NCI-H1092 (cell line): ENCODE measurements at places on chromosomes 13 and 19.

GRCh38 chr13:46598820-46599180 is 45.8 kb downstream of the LRCH1 start:
- DNase-seq = no peak

DNA sequence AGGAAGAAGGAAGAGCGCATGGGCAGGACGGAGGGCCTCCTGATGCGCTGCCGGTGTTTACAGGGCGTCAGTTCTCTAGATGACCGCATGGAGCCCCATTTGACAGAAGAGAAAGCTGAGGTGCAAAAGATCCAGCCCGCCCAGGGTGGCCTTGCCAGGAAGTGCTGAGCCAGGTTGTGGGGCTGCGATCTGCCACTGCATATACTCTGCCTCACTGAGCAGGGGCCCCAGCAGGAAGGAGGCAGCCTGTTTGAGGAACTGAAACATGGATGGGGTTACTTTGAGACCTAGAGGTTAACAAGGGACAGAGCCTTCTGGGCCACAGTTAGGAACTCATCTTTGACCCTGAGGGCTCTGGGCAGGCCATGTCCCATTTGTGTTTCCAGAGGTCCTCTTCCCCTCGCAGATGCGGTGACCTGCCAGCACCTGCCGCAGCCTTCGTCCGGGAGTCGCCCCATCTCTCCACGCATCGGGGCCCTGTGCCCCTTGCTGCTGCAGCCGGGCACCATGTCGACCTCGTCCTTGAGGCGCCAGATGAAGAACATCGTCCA is 3.2 kb downstream of the EPN1 start:
- no peak for DNase-seq

DNA sequence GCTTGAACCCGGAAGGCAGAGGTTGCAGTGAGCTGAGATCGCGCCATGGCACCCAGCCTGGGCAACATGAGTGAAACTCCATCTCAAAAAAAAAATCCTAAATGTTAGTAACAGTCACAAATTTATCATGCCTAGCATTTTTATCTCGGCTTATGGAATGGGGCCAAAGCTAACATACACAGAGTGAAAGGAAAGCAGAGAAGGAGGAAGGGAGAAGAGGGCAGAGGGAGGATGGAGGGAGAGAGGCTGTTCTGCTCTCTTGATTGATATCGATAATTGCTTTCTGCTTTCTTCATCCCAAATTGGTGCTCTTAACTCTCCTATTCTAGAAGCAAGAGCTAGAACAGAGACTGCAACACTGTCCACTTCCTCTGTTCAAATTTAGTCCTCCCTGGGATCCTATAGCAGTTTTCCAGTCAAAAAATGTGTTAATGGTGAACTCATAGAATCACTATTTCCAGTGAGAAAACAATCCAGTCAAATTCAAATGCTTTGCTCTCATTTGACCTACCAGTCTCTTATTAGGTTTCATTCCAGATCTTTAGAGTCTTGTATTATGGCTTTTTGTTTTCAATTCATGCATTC is 15.8 kb upstream of the TUBGCP3 start:
- DNase-seq = no peak

- DNase-seq = no peak
These were observed 77.3 kb upstream of the SIAH3 start for GRCh38 chr13:45928843-45929242.

DNA sequence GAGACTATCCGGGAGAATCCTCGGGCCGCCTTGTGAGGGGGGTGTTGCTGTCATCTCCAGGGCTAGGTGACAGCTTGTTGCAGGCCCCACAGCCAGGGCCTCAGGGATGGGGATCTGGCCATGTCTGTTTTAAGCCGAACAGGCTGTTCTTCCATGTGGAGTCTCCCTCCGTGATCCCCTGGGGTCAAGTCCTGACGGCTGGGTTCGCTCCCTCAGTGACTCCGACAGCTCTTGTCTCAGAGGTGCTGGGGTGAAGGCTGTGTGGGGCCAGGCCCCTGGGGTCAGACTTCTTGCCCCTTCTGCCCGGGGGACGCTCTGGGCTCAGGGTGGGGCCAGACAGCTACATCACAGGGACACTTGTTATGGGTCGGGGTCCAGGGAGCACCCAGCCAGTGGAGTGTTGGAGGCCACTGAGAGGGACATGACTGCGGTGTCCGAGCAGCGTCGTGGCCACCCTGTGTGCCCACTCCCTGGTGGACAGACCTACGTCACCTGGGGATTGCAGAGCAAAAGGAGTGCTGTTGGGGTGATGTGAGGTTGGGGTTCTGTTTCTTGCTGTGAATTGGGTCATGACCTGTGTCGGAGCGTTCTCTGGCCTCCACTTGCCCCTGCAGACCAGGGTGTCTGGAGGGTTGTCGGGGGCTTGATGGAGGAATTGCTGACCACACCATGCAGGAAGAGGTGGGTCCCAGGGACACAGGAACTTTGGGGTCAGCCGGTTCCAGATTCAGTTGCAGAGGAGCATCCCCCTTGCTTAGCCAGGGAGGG is 21.5 kb downstream of the EPN1 start:
- no peak for DNase-seq

GRCh38 chr13:30932481-30933353 is at the start of gene TEX26:
TSS of gene TEX26 (plus strand) at chr13:30932656. CDS start at chr13:30932716, 60 bp downstream.
- peak; percentile 14 for DNase-seq

DNA sequence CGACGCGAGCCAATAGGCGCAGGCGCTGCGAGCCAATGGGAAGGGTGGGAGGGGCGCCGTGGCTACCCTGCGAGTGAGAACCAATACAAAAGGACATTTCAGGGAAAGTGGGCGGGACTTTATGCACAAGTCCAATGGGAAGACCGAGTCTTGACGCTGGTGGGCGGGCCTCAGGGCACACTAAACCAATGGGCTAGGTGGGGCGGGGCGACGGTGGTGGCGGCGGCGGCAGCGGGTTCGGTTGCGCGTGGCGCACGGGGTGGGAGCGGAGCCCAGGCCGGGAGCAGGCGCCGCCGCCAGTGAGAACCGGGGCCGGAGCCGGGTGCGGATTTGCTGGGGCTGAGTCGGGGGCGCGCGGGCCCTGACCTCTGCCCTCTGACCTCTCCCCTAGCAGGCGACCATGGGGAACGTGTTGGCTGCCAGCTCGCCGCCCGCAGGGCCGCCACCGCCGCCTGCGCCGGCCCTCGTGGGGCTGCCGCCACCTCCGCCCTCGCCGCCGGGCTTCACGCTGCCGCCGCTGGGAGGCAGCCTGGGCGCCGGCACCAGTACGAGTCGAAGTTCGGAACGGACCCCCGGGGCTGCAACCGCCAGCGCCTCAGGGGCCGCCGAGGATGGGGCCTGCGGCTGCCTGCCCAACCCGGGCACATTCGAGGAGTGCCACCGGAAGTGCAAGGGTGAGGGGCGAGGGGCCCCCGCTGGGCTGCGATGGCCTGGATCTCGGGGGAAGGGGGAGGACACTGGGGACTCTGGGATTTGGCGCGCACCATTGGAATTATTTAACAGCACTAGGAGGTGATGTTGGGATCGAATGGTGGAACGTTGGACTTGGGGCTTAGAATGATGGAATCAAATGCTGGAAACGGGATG is at the start of gene TOMM40:
Gene TOMM40, plus strand, starts transcription at position 239 of the 867 bp plus-strand sequence. Its CDS starts 162 bp downstream, at position 401.
- peak; percentile 100 for DNase-seq

DNA sequence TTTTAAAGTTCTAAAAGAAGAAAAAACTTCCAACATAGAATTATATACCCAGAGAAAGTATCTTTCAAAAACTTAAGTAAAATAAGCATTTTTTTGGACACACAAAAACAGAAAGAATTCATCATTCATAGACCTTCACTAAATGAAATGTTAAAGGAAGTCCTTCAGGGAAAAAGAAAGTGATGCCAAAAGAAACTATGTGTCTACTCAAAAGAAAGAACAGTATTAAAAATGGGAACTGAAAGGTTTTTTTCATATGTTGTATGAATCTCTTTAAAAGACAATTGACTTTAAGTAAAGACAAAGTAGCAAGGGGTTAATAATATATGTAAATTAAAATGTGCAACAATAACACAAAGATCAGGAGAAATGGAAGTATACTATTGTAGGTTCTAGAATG is 96.5 kb downstream of the DHRS12 start:
- DNase-seq = no peak

GRCh38 chr13:76053181-76053580 is 417.1 kb downstream of the LMO7 start:
- DNase-seq = no peak

DNA sequence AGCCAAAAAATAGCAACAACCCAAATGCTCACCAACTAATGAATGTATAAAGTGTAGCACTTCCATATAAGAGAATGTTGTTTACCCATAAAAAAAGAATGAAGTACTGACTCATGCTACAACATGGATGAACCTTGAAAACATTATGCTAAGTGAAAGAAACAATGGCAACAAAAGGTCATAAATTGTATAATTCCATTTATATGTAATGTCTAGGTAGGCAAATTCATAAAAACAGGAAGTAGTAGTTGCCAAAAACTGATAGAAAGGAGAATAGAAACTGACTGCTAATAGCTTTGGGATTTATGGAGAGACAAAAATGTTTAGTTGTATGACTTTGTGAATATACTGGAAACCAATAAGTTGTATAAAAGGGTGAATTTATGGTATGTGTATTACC is 21.6 kb downstream of the MYCBP2 start:
- DNase-seq = no peak

DNA sequence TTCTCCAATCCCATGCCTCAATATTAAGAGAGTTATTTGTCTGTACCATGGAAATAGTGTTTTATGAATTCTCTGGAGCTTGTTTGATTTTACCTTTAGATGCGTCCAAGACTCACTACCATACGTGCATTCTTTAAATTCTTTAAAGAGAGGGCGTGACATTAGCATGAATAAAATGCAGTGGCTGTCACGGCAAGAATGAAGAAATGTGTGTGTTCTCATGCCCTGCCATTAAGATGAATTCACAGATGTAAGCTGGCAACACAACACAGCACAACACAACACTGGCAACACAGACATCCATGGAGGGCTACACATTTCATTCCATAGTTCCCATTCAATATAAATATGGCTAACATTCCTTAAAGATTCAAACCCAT is 213.4 kb downstream of the ENOX1 start:
- no peak for DNase-seq

DNA sequence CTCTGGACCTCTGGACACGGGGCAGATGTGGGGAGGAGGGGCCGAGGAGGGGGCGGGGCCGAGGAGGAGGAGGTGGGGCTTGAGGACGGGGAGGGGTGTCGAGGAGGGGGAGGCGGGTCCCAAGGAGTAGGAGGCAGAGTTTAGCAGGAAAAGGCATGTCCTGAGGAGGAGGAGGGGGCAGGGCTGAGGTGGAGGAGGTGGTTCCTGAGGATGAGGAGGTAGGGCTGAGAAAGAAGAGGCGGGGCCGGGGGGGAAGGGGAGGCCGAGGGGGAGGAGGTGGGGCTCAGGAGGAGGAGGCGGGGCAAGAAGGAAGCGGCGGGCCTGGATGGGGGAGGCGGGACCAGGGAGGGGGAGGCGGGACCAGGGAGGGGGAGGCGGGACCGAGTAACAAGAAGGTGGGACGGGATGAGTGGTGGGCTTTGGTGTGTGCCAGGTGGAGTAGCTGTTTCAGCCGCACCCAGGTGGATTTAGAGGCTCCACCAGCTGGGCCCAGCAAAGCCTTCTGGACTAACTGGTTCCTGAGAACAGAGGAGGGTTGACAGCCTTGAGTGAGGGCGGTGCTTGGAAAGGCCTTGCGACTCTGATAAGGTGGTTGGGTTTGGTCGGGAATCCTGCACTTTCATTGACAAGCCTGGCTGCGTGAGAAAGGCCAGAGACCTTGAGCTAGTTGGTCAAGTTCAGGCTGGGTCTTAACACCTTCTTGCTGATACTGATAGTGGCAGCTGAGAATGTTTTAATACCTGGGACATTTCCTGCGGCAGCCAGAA is 7.7 kb downstream of the TECR start:
- no peak for DNase-seq

- no peak for DNase-seq
These were observed 21.3 kb downstream of the TLE6 start for GRCh38 chr19:2998642-2999041.

GRCh38 chr13:42218576-42218975 is 53.4 kb upstream of the AKAP11 start:
- DNase-seq = no peak

GRCh38 chr19:38457202-38457601 is 23.7 kb downstream of the RYR1 start:
- DNase-seq = no peak

- DNase-seq = no peak
These were observed 11.0 kb downstream of the TSHZ3 start for GRCh38 chr19:31338069-31338776.

DNA sequence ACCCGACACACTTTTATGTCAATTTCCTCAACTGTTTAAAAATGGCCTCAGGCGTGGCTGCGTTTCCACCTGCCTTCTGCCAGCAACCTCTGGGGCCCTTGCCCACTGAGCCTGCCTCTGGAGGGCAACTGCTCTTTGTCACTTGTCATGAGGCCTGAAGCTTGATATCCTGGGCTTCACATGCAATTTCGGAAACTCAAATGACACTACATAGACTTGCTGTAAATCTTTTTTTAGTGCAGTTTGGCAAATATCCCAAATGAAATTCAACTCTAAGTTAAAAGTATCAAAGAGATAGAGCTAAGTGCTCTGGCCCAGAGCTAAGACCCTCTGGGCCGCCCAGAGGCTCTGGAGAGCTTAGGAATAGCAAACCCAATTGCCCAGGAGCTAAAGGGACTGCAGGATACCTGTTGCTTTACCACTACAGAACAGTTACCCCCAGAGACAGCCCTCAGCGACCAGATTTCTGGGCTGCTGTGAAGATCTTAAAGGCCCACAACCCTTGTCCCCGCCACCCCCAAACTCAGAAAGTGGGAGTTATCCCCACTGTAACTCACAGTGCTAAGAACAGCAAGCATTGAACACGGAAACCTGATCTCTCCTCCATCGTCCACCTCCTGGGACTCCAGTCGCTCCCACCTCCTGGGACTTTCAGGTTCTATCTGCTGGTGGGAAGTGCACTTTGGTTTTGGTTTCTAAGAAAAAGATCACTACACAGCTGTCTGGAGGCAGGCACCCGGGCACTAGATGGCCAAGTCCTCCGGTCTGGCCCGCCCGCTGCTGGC is 19.4 kb downstream of the GJA3 start:
- DNase-seq = no peak

DNA sequence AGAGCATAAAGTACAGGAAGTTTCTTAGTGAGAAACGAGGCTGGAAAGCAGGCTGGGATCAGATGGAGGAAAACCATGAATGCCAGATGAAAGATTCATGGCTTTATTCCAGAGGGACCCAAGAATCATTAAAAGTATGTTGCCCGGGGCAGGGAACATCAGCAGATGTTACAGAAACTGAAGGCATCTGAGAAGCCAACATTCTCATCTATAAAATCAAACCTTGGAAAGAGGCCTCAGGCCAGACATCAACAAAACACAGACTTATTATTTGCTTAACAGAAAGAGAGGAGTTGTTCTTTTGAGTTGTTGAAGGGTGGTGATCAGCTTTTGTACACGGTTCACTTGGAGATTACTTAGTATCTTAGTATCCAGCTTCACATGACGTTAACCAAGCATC is 543.6 kb downstream of the RFC3 start:
- no peak for DNase-seq

DNA sequence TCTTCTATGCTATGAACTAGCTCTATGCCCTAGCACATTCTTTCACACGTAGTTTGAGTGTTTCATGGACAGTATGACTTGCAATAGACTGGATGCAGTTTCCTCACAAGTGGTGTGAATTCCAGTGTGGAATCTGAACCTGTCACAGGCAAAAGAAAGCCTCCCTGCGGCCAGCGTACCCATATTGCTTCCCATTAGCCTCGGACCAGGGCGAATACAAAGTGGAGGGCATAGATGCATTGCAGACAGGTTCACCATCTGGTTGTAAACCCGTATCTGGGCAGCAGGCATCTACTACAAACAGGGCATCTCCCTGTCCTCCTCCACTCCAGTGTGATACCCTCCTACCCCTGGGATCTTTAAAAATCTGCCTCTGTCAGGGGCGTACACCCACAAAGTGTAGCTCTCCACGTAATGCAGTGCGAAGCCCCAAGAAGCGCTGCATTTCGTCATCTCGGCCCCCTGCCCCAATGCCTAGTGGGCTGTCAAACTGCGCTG is 1.4 kb upstream of the CIC start:
- no peak for DNase-seq
